ENCODE measurements at places on chromosomes 6 and 20. TPM values are rescaled to one million over a fixed set of nuclear protein-coding genes. Genes with fewer than 3 reads are reported as not detected.

SMIM8 gene
- 5.0 TPM for total RNA-seq

EDN1 gene
- total RNA-seq, result 0.33 TPM

CAP2 gene
- 2.5 TPM for total RNA-seq

GLP1R gene
- not detected for total RNA-seq

IMPG1 gene
- total RNA-seq, result not detected

HTR1E gene
- total RNA-seq, result not detected

GJA10 gene
- total RNA-seq, result not detected

SLC35F1 gene
- total RNA-seq, result not detected

HMGCLL1 gene
- total RNA-seq, result 0.23 TPM
